ENCODE measurements at places on chromosomes 4 and X.

DNA sequence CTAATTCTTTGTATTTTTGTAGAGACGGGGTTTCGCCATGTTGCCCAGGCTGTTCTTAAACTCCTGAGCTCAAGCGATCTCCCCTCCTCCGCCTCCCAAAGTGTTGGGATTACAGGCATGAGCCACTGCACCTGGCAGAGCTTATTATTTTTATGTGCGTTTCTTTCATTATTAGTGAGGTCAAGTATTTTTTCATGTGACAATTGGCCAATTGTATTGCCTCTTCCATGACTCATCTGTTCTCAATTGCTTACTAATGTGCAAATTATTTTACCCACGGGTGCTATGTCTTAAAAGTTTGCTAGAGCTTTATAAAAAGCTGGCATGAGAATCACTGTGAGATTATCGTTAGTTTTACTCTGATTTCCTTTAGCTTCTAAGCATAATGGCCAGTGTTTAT lies 13.0 kb upstream of the ARX start:
- DNase-seq = no peak

GRCh38 chrX:39601231-39602177 lies 496.3 kb downstream of the BCOR start:
- DNase-seq = no peak

- peak; percentile 57 for DNase-seq
Observed at GRCh38 chrX:130118441-130119311, 8.4 kb upstream of the ELF4 start.

GRCh38 chr4:101862595-101862994 lies 72.1 kb downstream of the BANK1 start:
- DNase-seq = no peak

Data from kidney capillary endothelial cell (primary cell).